ENCODE measurements at places on chromosomes 13 and 19.

- H3K27ac ChIP-seq: peak within 1 kb of the TSS; percentile 80
- H3K4me3 ChIP-seq: peak within 1 kb of the TSS; percentile 80
These were observed at the start of gene SHFL for GRCh38 chr19:10085641-10086590. TSS of gene SHFL (plus strand) at chr19:10086317. CDS start at chr19:10086428, 111 bp downstream.

DNA sequence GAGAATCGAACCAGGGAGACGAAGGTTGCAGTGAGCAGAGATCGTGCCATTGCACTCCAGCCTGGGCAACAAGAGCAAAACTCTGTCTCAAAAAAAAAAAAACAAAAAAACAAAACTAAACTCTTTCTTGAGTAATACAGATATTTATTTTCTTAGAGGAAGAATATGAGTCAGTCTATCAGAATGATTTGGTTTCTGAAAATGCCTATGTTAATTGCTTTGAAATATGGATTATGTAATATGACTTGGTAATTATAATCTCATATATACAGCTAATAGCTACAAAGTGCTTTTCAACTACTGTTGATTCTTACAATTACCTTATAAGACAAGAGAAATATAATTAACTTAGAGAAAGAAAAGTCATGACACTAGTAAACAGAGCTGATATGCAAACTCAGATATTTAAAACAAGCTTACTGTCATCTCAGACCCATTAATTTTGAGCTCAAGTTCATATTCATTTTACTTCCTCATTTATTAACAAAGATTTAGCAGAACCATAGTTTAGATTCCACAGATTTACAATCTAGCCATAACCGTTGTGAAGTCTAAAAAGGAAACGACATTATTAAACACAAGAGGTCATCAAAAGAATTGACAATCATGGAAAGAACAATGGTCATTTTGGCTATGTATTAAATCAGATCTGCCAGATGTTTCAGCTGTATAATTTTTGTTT is 88.0 kb downstream of the TBC1D4 start:
- H3K27ac ChIP-seq: no peak overlapping the region
- DNase-seq: no peak
- no peaks in the 10 kb centered on the region for H3K36me3 ChIP-seq
- H3K4me1 ChIP-seq: no peaks in the 10 kb centered on the region
- no peaks in the 10 kb centered on the region for H3K27me3 ChIP-seq

DNA sequence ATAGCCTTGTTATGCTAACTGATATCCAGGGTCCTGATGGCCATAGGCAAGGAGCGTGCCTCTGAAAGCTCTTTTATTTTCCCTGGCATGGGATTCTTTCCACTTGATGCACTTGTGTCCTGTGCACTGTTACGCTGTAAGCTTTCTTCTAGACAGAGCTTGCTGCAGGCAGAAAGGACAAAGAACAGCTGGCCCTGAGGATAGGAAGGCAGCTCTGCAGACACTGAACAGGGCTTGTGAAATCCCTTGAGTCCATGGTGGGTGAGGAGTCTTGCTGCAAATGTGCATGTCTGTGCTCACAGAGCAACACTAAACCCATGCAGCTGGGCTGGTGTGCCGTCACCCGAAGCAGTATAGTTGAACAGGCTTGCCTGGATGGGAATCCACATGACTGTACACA is 126.6 kb downstream of the AKAP11 start:
- no peak overlapping the region for H3K4me3 ChIP-seq
- no peaks in the 10 kb centered on the region for H3K27me3 ChIP-seq
- H3K27ac ChIP-seq: no peak overlapping the region
- no peak for DNase-seq

GRCh38 chr13:105732806-105733529 is 802.5 kb downstream of the EFNB2 start:
- H3K36me3 ChIP-seq: no peaks in the 10 kb centered on the region
- no peaks in the 10 kb centered on the region for H3K4me1 ChIP-seq
- no peak overlapping the region for H3K27ac ChIP-seq
- no peaks in the 10 kb centered on the region for H3K27me3 ChIP-seq

DNA sequence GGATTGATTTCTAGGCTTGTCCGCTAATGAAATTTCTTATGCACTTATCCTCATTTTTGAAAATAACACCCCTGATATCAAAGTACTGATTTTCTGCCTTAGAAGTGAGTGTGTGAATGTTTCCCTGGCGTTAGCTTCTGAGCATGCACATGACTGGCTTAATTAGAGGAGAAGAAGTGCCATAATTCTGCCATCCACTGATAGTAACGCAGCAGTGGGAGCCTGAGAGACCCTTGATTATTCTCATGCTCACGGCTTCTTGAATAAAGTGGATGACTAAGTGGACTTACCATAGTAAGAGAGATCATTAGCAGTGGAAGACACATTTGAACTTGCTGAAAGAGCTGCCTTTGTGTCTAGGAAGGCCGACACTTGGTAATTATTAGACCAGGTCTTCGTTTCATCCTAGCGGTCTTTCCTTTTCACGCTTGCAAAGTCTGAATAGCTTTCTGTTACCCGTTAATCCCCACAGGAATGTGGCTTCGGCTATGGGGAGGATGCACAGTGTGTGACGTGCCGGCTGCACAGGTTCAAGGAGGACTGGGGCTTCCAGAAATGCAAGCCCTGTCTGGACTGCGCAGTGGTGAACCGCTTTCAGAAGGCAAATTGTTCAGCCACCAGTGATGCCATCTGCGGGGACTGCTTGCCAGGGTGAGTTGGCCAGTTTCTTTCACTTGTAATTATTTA is 45.3 kb downstream of the TNFRSF19 start:
- DNase-seq: no peak
- H3K27me3 ChIP-seq: no peaks in the 10 kb centered on the region
- H3K4me1 ChIP-seq: no peaks in the 10 kb centered on the region
- H3K4me3 ChIP-seq: no peak overlapping the region
- H3K36me3 ChIP-seq: no peaks in the 10 kb centered on the region
- no peak overlapping the region for H3K27ac ChIP-seq

GRCh38 chr13:39894586-39894985 is 239.1 kb downstream of the COG6 start:
- no peak overlapping the region for H3K27ac ChIP-seq
- H3K4me3 ChIP-seq: no peak overlapping the region
- H3K36me3 ChIP-seq: no peaks in the 10 kb centered on the region
- H3K4me1 ChIP-seq: no peaks in the 10 kb centered on the region

GRCh38 chr19:8148410-8149260 is 757 bp downstream of the FBN3 start:
- no peaks in the 10 kb centered on the region for H3K36me3 ChIP-seq
- H3K4me1 ChIP-seq: peaks cover 8% of the 10 kb centered on the region
- no peak for DNase-seq
- H3K27ac ChIP-seq: no peak overlapping the region

- DNase-seq: no peak
- no peaks in the 10 kb centered on the region for H3K27me3 ChIP-seq
- H3K4me3 ChIP-seq: no peak overlapping the region
- H3K36me3 ChIP-seq: no peaks in the 10 kb centered on the region
- H3K4me1 ChIP-seq: no peaks in the 10 kb centered on the region
- H3K27ac ChIP-seq: no peak overlapping the region
These were observed 96.1 kb upstream of the UQCRFS1 start for GRCh38 chr19:29308977-29309590.

- H3K4me3 ChIP-seq: no peak overlapping the region
- no peaks in the 10 kb centered on the region for H3K36me3 ChIP-seq
- no peak for DNase-seq
- no peak overlapping the region for H3K27ac ChIP-seq
These were observed 176.4 kb downstream of the KCTD12 start for GRCh38 chr13:76709851-76710250.

GRCh38 chr13:77544355-77544754 is 8.8 kb downstream of the SCEL start:
- no peak for DNase-seq
- no peak overlapping the region for H3K27ac ChIP-seq
- H3K4me1 ChIP-seq: peaks cover 9% of the 10 kb centered on the region
- H3K27me3 ChIP-seq: no peaks in the 10 kb centered on the region
- H3K4me3 ChIP-seq: no peak overlapping the region
- no peaks in the 10 kb centered on the region for H3K36me3 ChIP-seq

DNA sequence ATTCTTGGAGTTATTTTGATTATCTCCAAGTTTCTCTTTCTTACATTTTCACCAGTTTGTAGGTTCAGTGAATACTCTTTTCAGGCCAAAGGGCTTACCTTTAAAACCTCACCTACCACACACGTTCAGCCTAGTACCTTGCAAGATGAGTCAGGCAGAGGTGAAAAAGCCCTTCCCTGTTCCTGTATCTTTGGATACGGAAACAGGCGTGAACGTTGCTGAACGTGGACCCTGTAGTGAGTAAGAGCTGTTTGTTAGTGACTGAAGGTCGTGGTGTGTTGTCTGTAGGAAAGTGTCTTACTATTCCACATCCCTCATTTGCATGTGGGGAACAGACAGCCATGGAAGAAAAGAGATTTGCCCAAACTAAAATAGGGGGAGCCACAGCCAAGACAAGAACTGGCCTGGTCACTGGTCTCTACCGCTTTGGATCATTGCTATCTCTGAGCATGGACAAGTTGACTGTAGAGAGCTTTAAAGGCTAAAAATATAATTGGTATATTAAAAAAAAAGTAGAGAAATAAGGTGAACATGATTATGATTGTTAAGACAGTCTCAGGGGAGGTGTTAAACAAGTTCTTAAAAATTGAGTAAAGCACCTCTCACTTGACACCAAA is 3.5 kb downstream of the CEBPG start:
- H3K27me3 ChIP-seq: no peaks in the 10 kb centered on the region

GRCh38 chr19:40283414-40284250 is 1.5 kb downstream of the AKT2 start:
- peak overlapping the region; percentile 100 for H3K27ac ChIP-seq
- H3K36me3 ChIP-seq: peaks cover 3% of the 10 kb centered on the region
- no peak for DNase-seq
- peak overlapping the region; percentile 80 for H3K4me3 ChIP-seq
- H3K4me1 ChIP-seq: peaks cover 60% of the 10 kb centered on the region

DNA sequence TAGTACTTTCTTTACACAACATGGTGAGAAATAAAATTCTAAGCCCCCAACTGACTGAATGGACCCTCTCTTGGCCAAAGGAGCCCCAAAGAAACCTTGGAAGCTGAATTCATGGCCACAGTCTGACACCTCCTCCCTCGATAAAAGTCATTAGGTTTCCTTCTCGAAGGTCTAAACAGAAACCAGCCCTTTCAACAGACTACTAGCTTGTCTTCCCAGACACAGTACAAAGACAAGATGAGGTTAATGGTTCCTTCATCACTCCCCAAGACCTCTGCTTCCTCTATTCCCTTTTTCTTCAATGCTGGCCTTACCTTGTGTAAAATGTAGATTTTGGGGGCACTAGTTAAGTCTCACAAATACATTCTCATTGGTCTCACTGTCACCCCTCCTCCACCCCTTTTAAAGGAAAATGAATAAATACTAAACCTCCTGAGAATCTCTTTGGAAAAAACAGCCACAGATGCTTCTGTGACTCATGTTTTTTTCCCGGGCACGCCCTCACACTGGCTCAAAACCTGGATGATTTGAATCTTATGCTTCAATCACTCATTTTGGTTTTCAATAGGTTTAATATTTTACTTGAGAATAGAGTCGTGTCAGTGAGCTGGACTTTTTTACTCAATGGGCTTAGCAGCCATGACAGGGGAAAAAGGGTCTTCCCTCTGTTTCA is 65.8 kb upstream of the MED4 start:
- H3K27ac ChIP-seq: no peak overlapping the region
- peaks cover 26% of the 10 kb centered on the region for H3K4me1 ChIP-seq
- no peaks in the 10 kb centered on the region for H3K27me3 ChIP-seq
- H3K36me3 ChIP-seq: no peaks in the 10 kb centered on the region
- no peak for DNase-seq
- no peak overlapping the region for H3K4me3 ChIP-seq

DNA sequence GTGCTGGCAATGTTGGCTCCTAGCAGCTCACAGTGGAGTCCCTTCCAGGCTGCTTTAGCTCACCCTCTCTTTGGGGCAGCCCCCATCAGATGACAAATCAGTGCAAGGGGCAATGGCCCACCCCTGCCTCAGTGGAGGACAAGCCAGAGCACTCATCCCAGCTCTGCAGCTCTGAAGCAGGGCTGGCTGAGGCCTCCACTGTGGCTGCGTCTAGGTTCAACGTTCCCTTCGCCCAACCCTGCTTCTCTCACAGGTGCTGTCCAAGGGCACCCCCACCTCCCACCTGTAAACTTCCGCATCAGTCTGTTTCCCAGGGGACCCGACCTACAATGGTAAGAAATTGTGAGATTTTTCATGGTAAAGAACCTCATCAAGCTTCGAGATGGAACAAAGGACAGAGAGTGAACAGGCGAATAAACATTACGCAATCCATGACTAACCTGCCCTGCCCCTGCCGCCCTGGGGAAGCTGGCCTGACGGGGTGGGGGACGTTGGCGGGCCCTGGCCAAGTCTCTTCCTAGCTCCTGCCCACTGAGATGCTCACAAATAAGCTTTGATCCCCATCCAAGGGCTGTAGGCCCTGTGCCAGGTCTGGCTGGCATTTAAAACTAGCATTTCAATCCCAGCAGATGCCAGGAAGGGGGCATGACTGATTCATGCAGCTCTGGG is 40.5 kb downstream of the DZIP1 start:
- DNase-seq: no peak
- H3K36me3 ChIP-seq: no peaks in the 10 kb centered on the region
- peaks cover 4% of the 10 kb centered on the region for H3K27me3 ChIP-seq
- no peak overlapping the region for H3K4me3 ChIP-seq

GRCh38 chr13:33079960-33080359 is 63.7 kb downstream of the KL start:
- H3K4me1 ChIP-seq: no peaks in the 10 kb centered on the region
- no peak overlapping the region for H3K27ac ChIP-seq
- DNase-seq: no peak
- H3K27me3 ChIP-seq: no peaks in the 10 kb centered on the region
- no peak overlapping the region for H3K4me3 ChIP-seq
- H3K36me3 ChIP-seq: no peaks in the 10 kb centered on the region
